ENCODE measurements at places on chromosomes 3 and 15.

GRCh38 chr3:175413926-175414325 lies 554.8 kb downstream of the NAALADL2 start:
- no peak for ATAC-seq

GRCh38 chr3:87442470-87442869 lies 166.1 kb upstream of the POU1F1 start:
- no peak for ATAC-seq

- peak; percentile 23 for ATAC-seq
These were observed 80.6 kb upstream of the BHLHE40 start for GRCh38 chr3:4898454-4899313.

GRCh38 chr15:90597577-90597976 lies 67.9 kb downstream of the CRTC3 start:
- ATAC-seq: no peak

- no peak for ATAC-seq
These were observed 139.1 kb upstream of the EIF1B start for GRCh38 chr3:40170395-40170794.

- ATAC-seq: no peak
These were observed 358.0 kb upstream of the CADM2 start for GRCh38 chr3:84600703-84601225.

- ATAC-seq: no peak
These were observed 340.2 kb upstream of the CBLB start for GRCh38 chr3:106208967-106209366.

GRCh38 chr15:88403351-88403791 lies 63.8 kb downstream of the MRPL46 start:
- no peak for ATAC-seq

GRCh38 chr3:31695280-31696008 lies 162.7 kb downstream of the STT3B start:
- no peak for ATAC-seq

DNA sequence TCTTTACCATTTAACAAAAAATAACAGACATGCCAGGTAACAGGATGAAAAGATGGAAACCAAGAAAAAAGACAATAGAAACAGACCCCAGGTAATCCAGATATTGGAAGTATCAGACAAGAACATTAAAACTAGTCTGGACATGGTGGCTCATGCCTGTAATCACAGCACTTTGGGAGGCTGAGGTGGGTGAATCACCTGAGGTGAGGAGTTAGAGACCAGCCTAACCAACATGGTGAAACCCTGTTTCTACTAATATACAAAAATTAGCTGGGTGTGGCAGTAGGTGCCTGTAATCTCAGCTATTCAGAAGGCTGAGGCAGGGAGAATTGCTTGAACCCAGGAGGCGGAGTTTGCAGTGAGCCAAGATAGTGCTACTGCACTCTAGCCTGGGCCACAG lies 40.6 kb downstream of the ACAD9 start:
- ATAC-seq: no peak

- no peak for ATAC-seq
These were observed 134.0 kb downstream of the TPRA1 start for GRCh38 chr3:127456471-127457093.

DNA sequence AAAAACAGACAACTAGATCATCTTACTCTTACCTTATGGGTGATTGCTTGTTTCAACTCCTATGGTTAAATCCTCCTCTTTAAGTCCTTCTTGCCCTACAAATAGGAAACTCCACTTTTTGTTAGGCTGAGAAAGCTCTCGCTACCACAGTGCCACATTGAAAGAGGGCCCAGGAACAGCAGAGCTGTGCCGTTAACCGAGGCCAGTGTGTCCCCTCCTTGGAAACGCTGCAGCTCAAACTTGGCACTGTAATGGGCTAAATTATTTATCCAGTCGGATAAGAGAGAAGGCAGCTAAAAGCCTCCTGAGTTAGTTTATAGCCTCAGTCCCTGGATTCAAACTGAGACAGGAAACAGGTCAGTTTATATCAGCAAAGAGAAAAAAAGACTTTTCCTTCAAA lies 46.1 kb downstream of the KBTBD12 start:
- no peak for ATAC-seq

DNA sequence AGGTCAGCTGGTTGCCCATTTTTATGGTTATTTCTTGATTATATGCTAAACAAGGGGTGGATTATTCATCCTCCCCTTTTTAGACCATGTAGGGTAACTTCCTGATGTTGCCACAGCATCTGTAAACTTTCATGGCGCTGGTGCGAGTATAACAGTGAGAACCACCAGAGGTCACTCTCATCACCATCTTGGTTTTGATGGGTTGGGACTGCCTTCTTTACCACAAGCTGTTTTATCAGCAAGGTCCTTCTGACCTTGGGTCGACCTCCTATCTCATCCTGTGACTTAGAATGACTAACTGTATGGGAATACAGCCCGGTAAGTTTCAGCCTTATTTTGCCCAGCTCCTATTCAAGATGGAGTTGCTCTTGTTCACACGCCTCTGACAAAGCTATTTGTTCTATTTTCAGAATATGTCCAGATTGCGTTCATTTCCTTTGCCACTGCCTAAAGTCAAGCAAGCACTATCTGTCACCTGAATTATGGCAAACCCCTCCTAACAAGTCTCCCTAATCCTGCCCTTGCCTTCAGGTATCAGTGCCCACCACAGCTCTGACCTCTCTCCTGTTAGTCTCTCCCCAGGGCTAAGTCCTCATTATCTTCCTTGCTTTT lies 308.5 kb downstream of the ROBO2 start:
- ATAC-seq: no peak

DNA sequence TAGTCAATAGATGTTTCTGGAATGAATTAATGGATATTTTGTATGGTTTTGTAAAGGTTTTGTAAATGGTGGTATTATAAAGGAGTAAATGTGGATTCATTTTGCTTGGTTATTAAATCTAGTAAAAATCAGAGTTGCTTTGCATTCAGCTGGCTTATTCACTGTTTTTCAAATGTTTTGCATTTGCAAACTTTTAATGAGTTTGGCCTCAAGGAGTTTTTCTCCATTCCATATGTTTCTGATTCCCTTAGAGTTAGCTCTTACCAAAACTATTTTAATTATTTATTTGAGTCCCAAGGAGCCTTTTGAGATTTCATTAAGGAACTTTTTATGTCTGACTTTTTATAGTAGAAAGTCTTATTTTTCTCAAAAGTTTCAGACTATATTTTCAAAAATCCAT lies 992.2 kb downstream of the DIPK2A start:
- no peak for ATAC-seq

GRCh38 chr3:193078996-193079753 lies 161.5 kb upstream of the MB21D2 start:
- ATAC-seq: no peak

Data from gastroesophageal sphincter (tissue), 4 donors.